ENCODE measurements at places on chromosomes 13 and 19.
A peak's percentile ranks its signal among the peaks of the same experiment; 100 is the strongest.

DNA sequence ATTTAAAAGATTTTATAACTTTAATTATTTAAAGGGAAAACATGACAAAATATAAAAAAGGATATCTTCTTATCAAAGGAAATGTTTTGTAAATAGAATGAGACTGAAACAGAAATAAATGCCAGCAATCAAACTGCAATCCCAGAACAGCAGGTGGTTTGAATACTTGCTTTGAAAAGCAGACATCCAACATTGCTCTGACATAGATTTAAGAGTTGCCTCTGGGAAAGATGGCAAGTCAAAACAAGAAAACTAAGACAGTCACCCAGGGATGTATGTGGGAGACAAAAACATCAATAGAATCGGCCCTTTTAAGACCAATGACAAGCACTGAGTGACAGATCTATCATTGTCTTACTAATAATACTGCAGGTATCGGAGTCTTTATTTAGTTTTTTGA is 789.7 kb upstream of the GPC6 start:
- DNase-seq: no peak

DNA sequence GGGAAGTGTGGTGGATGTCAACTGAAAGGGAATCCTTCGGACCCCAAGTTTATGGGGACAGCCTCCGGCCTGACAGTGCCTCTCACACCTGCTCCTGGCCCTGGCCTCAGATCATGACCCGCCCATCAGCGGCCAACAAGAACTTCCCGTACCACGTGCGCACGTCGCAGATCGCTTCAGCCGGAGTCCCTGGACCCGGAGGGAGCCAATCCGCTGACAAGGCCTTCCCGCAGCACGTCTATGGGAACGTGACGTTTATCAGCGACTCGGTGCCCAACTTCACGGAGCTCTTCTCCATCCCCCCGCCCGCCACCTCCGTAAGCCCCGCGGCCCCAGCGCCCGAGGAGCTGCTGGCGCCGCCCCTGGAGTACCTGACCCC is 2.0 kb upstream of the MEGF8 start:
- DNase-seq: no peak

DNA sequence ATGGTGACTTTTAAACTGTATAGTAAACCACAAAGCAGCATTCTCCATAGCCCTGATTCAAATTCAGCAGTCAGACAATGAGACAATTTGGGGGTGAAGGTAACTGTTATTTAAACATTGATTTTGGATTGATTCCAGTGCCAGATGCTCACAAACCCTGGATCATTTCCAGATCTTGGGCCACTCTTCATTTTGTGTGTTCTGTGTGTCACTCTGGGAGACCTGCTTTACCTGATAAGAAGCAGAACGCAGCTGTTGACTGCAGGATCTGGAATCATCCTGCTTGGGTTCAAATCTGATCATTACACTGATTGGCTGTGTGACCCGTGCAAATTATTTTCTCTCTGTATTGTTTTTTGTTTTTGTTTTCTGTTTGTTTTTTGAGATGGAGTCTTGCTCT is 4.0 kb upstream of the PCDH8 start:
- DNase-seq: no peak

GRCh38 chr13:26482451-26483197 is 74.9 kb upstream of the WASF3 start:
- peak; percentile 33 for DNase-seq

GRCh38 chr13:102035969-102036368 is 365.9 kb downstream of the FGF14 start:
- DNase-seq: no peak

DNA sequence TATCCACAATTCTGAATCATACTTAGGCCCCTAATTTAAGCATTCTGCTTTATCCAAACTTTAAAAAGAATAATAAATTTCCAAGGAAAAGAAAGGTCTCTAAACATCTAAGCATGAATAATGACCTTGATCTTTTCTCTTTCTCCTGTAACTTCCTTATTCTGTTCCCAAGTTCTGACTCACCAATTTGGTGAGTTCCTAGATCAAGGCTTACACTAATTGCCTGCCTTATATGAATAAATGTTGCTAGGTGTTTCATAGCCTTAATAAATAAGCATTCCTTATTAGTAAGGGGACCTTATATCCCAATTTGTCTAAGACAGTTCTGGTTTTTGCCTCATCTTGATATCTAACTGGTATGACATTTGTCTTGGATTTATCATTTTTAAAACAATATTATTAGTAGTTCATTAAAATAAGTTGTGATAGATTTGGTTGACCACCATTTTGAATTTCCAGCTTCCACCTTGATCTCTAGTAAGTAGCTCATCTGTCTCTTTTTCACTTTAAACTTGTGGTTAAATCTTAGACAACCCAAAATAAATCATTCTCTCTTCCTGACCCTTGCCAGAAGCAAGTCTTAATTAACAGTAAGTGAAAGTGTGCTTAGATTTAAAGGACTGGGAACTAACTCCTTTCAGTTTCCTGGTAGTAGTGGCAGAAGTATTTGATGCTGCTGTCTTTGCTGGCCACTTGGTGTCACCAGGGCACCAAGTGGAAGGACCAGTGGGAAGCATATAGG is 121.2 kb upstream of the MLNR start:
- no peak for DNase-seq

GRCh38 chr19:10389863-10390262 is 9.5 kb upstream of the TYK2 start:
- no peak for DNase-seq

- DNase-seq: no peak
These were observed at the start of gene IGLON5 for GRCh38 chr19:51311351-51312257. Gene IGLON5, plus strand, starts transcription at chr19:51311644. Its CDS starts 204 bp downstream, at chr19:51311848.

- DNase-seq: no peak
These were observed 49.9 kb downstream of the MBD3L2B start for GRCh38 chr19:6971366-6971765.

DNA sequence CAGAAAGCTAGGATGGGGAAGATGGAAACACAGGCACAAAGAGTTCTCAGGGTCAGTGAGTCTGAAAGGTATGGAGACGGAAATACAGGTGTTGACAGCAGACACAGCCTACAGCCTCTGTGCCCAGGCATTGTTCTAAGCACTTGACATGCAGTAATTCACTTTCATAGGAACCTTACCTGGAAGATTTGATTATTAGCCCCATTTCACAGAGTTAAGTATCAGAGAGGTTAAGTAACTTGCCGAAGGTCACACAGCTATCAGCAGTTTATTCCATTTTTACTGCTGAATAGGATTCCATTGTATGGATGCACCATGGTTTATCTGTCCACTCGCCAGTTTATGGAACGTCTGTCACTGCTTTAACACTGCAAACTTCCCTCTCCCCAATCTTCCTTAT is 13.2 kb downstream of the KLK4 start:
- DNase-seq: no peak

- DNase-seq: no peak
These were observed 74.5 kb upstream of the NBEA start for GRCh38 chr13:34867590-34867989.

DNA sequence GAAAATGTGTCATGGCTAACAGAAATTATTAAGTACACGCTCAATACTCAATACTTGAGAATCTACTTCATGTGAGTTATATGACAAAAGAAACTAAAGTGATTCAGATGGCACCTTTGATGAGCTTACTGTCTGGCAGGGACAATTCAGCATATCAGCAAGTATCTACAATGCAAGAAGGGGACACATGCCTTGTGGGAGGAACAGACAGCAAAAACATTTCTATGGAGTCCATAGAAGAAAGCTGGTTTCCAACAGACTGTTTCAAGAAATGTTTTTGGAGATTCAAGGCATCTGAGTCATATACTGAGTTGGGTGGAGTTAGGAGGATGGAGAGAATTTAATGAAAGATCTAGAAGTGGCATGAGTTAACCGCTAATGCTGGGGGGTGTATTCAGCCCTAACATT is 54.7 kb downstream of the MBNL2 start:
- DNase-seq: no peak

GRCh38 chr19:20289186-20289585 is 122.2 kb downstream of the ZNF486 start:
- DNase-seq: no peak

DNA sequence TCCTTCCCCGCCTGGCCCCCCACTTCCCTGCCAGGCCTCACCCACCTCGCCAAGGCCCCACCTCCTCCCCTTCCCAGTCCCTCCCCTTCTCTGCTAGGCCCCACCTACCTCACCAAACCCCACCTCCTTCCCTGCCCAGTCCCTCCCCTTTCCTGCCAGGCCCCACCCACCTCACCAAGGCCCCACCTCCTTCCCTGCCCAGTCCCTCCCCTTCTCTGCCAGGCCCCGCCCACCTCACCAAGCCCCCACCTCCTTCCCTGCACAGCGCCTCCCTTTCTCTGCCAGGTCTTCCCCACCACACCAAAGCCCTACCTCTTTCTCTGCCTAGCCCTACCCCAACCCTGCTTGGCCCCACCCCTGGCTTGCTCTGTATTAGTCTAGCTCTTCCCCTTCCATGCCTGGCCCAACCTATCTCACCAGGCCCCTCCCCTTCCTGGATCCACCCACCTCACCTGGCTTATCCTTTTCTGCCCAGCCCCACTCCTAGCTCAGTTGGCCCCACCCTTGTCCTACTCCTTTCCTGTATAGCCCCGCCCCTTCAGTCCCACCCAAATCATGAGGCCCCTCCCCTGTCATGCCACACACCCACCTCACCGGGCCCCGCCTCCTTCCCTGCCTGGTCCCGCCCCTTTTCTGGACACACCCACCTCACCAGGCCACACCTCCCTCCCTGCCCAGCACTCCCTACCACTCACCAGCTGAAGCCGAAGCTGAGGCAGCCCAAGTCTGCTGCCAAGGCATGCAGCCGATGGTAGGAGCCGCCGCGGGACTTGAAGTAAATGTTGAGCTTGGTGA is 16.2 kb downstream of the CERS1 start:
- DNase-seq: no peak

DNA sequence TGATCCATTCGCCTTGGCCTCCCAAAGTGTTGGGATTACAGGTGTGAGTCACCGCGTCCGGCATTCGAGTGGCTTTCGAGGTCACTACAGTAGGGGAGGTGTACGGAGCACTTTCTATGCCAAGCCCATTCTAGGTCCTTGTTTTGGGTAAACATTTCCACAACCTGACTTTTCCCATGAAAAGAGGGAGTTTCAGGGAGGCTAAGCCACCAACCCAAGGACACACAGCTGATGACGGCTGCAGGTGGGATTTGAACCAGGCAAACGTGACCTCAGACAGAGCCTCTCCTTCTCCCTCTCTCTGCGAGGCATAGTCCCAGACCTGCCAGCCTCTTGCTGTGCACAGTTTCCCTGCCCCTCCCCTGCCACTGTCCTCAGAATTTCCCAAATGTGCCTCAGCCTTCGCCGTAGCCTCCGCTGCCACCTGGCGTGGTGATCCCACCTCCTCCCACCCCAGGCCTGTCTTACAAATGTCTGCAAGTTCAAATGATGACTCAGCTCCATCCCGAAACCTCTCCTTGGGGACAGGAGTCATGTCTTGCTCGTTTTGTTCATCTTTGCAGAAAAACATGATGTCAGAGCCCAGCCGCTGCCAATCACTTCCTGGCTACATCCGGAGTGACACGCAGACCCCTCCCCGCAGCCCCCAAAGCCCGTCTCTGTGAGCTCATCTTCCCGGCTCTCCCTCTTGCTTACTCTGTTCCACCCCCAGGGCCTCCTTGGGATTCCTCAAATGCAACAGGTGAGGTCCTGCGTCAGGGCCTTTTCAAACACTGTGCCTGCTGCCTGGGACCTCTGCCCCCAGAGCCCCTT is 6.6 kb upstream of the GADD45B start:
- no peak for DNase-seq
